Activated naive CD4-positive, alpha-beta T cell treated with anti-CD3 and anti-CD28 coated beads, Interleukin-2, amount 50 U/mL, for 16 hours (primary cell): ENCODE measurements at places on chromosomes 7 and 10.

- DNase-seq: no peak
Observed at GRCh38 chr7:142776206-142776844, 5.6 kb downstream of the PRSS2 start.

- no peak for DNase-seq
Observed at GRCh38 chr7:110854166-110854565, 236.8 kb upstream of the LRRN3 start.

DNA sequence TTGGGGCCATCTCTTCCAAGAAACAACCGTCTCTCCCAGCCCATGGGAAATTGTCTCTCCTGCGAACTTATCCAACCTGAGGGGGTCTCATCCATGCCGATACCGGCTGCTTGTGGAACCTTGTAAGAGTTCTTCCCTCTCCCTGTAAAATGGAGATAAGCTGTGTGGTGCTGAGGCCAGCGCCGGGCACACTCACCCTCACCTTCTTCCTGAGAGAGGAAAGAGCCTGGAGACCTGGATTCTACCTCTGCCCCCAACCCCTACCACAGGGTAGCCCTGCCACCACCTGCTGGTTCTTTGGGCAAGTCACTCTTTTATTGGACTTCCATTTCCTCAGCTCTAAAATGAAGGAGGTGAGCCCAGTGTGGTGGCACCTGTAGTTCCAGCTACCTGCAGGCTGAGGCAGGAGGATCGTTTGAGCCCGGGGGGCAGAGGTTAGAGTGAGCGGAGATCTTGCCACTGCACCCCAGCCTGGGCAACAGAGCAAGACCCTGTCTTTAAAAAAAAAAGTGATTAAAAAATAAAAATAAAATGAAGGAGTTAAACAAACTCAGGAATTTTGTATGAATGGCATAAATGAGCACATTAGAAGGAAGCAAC lies 38.4 kb upstream of the PSAP start:
- DNase-seq: no peak

GRCh38 chr10:118607768-118608354 lies 12.4 kb upstream of the PRLHR start:
- DNase-seq: no peak

GRCh38 chr10:116044801-116045248 lies 228.2 kb downstream of the GFRA1 start:
- DNase-seq: no peak

DNA sequence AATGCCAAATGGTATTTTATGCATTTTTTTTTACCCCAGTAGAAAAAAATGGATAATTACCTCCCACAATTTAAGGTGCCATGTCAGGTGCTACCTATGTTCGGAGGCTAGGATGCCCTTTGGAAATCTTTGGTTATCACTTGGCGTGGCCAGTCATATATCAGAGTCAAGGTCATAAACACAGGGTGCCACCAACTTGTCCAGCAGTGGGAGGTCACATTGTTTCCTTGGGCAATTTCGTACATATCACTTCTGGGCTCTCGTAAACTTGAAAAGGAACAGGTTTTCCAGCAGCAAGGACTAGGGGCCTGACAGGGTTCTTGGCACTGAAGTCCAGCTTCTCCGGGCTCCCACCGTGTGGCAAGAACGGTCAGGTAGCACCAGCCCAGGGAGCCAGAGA lies 48.0 kb upstream of the BHLHA15 start:
- no peak for DNase-seq
